ENCODE measurements at places on chromosomes 3 and 15.

- DNase-seq: no peak
These were observed 62.8 kb downstream of the MECOM start for GRCh38 chr3:169600732-169601131.

GRCh38 chr3:27224197-27224596, 145.0 kb downstream of the NEK10 start:
- no peak for DNase-seq

DNA sequence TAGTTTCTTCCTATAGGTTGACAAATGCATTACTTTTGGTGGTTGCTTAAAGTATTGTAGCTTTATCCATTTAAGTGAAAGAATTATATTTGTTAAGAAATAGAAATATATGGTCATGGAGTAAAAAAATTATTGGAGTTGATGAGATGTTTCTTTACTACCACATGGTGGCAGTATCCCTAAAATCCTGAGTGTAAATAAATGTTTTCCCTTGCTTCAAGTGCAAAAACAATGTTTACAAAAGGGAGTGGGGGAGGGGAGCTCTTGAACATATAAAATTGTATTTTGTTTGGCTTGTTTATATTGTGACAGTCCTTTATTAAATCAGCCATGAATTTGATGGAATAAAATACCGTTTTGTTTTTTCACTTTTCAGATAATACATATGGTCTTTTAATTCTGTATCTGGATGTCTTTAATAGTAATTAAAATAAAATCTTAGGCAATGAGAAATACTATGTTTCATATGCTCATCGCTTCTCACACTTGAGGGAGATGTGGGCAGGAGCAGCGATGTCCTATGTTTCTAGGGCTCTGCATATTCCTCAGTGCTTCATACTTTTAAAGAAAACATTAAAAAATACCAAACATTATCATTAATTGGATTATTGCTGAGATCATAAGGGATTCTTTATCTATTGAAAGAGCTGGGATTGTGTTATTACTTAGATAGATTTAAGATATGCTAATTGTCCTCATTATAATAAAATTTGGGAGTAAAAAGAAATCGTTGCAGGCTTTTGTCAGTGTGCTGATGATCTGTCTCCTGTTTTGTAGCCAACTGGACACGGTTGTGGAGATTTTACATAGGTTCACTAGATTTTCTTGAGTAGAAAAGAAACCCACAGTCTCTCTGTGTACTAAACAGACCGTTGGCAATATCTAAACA, 349.7 kb downstream of the TUSC7 start:
- no peak for DNase-seq

DNA sequence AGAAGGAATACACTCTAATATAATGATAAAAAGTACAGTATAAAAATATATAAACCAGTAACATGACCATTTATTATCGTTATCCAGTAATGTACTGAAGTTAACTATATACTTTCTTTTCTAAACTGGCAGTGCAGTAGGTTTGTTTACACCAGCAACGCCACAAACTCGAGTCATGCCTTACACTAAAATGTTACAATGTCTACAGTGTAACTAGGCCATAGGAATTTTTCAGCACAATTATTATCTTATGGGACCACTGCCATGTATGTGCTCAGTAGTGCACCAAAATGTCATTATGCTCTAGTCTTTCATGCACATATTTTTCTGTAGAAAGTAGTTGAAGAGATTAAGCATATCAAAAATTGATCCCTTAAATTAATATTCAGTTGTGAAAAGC, 609.8 kb upstream of the BCHE start:
- no peak for DNase-seq

DNA sequence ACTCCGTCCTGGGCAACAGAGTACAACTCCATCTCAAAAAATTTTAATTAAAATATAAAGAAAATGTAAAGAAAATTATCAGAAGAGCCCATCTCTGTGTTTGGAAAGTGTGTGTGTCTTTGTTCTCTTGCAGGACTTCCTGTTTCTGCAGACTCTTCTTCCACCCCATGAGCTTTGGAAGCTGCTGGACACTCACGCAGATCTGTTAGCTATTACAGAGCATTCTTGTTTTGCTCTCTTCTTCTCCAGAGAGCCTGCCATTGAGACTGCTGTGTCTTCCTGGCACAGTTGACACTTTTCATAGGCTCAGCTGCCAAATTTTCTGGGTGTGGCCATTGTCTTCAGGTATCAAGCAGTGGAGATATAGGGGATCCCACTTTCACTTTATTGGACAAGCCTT, 6.0 kb upstream of the CCR8 start:
- no peak for DNase-seq

GRCh38 chr3:101102678-101103296, 109.6 kb upstream of the ABI3BP start:
- DNase-seq: no peak

GRCh38 chr3:187669675-187670504, at the start of gene SST:
Gene SST, minus strand, starts transcription at chr3:187670394. Its CDS starts 103 bp downstream, at chr3:187670291.
- DNase-seq: no peak

DNA sequence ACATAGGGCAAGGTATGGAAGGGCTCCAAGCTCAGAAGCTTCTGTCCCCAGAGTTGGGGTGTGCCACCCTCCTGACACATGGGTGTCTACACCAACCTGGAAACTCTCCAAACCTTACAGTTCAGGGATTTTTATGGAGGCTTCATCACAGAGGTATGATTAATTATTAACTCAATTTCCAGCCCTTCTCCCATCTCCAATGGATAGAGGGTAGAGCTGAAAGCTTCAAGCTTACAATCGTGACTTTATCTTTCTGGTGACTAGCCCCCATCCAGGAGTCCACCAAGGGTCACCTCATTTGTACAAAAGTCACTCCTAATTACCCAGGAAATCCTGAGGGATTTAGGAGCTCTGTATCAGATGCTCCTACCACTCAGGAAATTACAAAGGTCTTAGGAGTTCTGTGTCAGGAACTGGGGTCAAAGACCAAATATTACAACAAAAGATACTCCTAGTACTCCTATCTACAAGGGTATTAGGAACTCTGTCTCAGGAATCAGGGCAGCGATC, 62.7 kb downstream of the TFDP2 start:
- no peak for DNase-seq

DNA sequence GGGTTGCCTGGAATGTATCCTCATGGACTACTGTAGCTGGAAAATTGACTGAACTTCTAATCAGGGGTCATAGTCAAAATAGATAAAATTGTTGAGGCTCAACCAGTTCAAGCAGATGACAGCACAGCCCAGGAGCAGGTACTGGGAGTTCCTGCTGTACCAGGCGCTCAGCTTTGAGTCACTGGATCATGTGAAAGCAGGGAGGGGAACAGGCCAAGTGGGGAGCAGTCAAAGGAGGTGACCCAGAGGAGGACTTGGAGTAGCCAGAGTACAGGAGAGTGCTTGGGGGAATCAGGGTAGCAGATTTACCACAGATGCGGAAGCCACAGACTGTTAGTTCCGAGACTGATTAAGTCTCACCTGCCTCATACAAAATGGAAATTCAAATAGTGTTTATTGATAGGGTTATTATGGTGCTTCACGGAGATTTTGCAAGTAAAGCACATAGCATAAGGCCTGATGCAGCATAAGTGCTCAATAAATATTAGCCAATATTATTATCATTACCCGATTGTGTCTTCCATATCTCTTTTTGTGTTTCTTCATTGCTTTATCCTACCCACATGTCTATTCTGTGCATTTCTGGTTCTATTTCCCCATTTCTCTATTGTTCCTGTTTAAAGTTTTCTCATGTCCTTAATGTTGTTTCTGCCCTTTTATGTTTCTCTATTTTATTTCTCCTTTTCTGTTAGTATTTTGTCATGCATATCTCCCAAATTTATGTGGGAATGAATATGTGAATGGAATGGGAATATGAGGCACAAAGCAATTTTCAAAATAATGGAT, 369.2 kb upstream of the MCTP2 start:
- no peak for DNase-seq

GRCh38 chr15:57730876-57731275, 24.4 kb downstream of the POLR2M start:
- DNase-seq: no peak

GRCh38 chr3:47347217-47347801, 33.5 kb upstream of the PTPN23 start:
- no peak for DNase-seq

GRCh38 chr3:193165431-193166120, 75.4 kb upstream of the PLAAT1 start:
- no peak for DNase-seq

DNA sequence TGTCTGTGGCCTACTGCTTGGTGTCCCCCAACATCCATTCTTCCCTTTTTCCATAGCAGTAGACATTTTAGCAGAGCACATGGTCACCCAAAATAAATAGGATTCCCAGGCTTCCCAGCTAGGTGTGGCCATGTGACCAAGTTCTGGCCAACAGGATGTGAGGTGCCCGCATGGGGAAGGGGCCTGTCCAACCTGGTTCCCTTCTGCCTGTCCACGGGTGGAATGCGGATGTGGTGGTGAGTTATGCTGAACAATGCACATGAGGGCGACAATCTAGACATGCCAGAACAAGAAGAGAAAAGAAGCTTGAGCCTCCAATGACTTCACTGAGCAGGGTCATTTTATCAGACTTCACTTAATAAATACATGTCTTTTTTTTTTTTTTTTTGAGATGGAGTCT, 77.6 kb upstream of the DLG1 start:
- no peak for DNase-seq

Data from esophagus squamous epithelium (tissue), 5 donors.